Stimulated activated CD8-positive, alpha-beta memory T cell treated with anti-CD3 and anti-CD28 coated beads, Interleukin-12 subunit alpha, Interleukin-12 subunit beta, amount 100 ng/mL, for 4 hours (primary cell): ENCODE measurements at places on chromosomes 6 and 20.

DNA sequence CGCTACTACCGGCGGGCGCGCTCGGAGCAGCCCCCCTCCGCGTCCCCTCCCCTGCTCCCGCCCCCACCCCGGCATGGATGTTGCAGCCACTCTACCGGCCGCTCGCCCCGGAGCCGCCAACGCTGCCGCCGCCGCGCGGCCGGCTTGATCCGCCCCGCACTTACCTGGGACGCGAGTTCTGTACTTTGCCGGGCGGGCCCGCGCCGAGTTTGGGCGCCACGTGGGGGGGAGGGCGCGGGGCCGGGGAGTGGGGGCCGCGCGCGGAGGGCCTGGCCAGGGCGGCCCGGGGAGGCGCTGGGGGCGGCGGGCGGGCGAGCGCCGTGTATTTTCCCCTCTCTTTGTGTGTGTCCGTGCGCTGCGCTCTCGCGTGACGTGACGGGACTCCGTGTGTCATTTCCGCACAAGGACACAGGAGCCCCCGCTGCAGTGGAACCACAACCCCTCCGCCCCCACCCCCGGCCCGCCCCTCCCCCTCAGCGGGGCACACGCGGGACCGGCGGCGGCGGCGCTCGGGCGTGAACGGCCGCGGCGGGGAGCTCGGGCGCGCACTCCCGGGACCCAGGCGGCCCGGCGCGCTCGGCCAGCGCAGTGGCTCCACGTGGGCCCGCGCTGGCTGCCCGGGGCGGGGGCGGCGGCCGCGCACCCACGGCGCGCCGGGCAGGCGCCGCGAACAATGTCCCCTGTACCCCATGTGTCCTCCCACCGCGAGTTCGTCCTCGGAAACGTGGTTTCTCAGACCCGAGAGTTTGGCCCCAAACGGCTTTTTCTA lies at the start of gene BEND3:
Gene BEND3, minus strand, starts transcription at position 590 of the 769 bp plus-strand sequence. CDS start 16,230 bp downstream, outside the sequence.
- peak; percentile 54 for DNase-seq

DNA sequence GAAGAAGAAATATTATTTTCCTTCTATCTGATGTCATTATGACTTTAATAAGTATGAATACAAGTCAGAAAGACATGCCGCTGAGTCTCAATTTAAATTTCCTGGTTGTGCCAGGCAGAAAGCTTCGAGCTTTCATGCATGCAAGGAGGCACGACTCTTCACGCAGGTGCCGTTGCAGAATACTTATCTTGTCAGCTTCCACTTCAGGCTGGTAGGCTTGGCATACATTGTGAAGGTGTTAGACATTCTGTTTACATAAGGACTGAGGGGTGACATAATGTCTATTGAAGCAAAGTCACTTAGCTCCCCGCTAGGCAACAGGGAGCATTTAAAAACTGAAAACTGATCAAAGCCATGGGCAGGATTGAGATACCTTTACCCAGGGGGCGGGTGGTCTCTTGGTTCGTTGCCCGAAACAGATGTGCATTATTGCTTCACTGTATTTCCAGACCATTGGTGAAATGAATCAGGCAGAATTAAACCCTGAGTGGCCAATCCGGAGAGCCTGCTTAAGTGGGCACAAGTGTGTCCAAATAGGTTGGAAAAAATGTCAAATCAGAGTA lies 16.4 kb downstream of the BMP6 start:
- no peak for DNase-seq

GRCh38 chr20:63833776-63834490 lies 2.9 kb upstream of the ZBTB46 start:
- no peak for DNase-seq

DNA sequence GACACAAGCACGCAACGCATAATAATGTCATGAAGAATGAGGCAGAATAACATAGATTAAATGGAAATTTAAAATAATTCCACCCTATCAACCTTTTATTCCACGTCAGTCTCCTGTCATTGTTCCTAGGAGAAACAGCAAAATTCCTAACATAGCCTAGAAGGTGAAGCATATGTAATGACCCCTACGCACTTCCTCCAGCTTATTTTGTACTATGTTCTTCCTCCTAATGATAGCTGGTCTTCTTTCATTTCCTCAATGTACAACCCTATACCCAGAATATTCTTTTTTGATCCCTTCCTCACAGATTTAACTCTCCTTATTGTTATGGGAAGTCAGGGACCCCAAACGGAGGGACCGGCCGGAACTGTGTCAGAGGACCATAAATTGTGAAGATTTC lies 122.0 kb upstream of the CARMIL1 start:
- DNase-seq: no peak

GRCh38 chr6:43812850-43813578 lies 43.0 kb downstream of the VEGFA start:
- no peak for DNase-seq

DNA sequence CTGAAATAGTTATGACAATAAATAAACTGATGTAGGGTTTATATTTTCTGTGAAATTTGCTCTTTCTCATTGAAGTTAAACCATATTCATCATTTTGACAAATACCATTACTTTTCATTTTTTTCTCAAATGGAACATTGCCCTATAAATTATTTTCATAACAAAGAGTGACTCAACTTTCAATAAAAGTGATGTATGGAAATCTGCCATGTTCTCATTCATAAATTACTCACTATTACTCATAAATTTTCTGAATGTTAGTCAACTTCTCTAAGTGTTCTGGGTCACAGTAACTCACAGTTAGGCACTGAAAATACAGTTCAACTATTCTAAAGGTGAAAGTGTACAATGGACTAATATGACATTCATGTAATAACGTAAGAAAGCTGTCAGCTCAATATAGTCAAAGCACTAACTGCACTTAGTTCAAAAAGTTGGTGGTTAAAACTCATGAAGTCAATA lies 19.0 kb upstream of the STX11 start:
- no peak for DNase-seq

GRCh38 chr6:87333591-87334181 lies 4.6 kb upstream of the GJB7 start:
- DNase-seq: no peak
